Brain (organoid and tissue), 16 donors: ENCODE measurements at places on chromosomes 3 and 15.

DNA sequence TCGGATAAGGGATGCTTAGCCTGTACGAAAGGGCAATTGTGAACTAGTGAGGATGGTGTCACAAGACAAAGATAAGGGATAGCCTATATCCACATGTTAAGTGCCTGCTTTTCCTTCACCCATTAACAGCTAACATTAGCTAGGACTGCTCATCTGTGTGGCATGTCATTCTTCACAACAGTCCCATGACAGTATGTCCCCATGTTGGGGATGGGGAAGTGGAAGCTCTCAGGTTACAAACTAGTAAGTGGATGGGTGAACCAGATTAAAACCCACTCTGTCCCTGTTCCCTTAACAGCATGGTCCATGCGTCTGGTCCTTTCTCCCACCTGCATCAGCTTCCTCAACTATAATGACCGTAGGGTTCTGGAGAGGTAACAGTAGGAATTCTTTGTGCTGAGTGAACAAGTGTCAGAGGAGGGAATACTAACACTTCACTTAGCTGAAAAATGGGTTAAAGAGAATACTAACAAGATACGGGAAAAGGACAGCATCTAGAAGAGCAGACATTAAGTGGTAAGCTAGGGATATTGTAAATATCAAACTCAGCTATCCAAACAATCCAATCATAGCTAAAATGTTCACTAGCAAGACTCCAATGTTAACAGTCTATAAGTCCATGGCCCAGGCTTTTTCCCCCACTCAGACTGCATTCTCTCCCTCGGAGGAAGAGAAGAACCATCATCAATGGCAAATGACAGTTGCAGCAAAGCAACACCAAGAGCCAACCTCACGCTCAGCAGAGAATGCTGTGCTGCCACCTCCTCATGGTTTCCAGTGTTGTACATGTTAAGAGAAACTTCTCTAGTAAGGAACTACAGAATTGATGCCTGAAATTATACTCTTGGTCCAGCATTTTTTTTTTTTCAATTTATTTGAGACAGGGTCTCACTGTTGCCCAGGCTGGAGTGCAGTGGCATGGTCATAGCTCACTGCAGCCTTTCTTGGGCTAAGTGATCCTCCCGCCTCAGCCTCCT is 5.0 kb downstream of the RPLP1 start:
- no peak for DNase-seq

GRCh38 chr15:65766422-65767263 is 25.4 kb downstream of the DENND4A start:
- no peak for DNase-seq

DNA sequence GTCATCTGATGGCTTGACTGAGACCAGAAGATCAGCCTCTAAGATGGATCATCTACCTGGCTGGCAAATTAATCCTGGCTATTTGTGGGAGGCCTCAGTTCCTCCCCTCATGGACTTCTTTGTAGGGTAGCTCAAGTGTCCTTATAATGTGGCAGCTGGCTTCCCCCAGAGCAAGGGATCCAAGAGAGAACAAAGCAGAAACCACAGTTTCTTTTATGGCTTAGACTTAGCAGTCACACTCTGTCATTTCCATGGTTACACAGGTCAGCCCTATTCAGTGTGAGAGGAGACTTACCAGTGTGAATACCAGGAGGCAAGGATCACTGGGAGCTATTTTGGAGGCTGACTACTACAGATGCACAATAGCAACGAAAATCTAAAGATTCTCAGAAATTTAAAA is 15.3 kb upstream of the ARL14 start:
- DNase-seq: peak; percentile 47

DNA sequence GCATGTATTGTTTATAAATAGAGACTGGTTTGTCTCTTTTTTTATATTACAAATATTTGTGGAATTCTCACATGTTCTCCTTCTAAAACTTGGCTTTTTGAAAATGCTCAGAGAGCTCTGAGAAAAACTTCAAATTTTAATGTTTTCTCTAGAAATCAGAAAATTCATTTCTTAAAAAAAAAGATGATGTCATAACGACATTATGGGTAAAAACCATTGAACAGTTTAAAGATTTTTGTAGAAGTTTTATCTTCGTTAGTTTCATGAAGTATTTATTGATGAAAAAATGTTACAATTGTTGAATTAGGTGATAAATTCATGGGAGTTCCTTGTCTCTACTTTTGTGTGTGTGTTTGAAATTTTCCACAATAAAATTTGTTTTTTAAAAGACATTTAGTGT is 81.3 kb downstream of the SATB1 start:
- DNase-seq: no peak

DNA sequence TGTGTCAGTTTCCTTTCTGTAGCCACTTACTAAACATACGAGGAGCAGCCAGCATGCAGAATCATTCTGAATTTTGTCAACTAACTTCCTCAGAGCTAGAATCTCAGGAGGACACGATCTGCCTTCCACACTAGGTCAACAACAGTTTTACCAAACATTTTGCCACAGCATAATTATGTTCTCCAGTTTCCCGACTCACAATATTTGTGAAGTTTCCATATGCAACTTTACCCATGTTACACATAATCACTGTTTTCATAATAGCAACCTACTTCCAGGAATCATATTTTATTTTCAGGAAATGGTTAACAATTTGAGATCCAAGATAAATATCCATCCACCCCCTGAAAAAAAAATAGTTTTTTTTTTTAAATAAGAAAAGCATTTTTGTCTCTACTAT is 595.0 kb downstream of the PYDC2 start:
- no peak for DNase-seq

DNA sequence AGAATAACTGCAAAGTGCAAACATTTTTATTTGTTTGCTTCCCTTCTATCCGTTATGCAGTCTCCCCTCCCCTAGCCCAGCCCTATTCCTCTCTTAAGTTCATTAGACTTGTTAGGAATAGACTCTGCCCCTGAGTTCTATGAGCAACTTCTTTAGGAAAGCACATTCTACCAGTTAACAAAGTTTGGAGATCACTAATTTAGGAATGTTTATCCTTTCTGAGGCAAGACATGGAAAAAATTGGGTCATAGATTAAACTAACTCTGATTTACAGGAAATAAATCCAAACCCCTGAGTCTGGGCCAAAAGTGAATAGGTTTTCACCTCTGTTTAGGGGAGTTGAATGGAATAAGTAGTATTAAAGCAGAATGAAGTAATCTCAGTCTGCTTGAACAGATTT is 34.4 kb downstream of the C3orf80 start:
- DNase-seq: no peak

DNA sequence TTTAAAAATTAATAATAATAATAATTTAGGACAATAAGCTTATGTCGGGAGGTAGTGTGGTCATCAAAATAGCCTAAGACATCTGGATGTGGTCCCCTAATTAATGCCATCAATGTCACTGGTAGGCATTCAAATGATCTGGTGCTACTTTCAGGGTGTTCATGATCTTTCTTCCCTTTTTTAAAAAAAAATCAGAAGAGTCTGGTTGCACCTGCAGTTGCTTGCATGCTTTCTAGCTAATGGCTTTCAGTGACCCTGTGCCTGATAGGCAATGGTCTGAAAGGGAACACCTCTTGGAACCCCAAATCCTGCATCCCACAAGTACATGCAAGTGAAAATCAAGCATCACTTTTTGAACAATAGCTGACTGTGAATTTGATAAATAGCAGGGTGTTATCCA is 64.1 kb upstream of the KBTBD8 start:
- no peak for DNase-seq

DNA sequence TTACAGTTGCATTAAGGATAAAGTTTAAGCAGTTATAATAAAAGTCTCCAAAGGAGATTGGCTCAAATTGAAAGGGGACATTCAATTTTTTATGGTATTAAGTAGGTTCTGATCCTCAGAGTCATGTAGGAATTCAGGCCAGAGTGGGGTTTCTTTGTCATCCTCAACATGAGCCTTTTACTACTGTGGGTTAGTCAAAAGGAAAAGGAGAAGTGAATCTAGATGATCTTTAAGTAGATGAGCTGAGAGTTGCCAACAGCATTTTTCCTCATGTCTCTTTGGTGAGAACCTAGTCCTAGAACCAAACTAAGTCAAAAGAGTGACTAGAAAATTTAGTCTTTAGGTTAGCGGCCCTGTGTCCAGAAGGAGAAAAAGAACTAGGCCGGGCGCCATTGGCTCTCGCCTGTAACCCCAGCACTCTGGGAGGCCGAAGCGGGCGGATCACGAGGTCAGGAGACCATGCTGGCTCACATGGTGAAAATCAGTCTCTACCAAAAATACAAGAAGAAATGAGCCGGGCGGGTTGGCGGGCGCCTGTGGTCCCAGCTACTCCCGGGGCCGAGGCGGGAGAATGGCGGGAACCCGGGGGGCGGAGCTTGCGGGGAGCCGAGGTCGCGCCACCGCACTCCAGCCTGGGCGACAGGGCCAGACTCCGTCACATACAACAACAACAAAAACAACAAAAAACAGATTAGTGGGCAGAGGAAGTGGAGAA is 4.2 kb upstream of the CHL1 start:
- DNase-seq: no peak

DNA sequence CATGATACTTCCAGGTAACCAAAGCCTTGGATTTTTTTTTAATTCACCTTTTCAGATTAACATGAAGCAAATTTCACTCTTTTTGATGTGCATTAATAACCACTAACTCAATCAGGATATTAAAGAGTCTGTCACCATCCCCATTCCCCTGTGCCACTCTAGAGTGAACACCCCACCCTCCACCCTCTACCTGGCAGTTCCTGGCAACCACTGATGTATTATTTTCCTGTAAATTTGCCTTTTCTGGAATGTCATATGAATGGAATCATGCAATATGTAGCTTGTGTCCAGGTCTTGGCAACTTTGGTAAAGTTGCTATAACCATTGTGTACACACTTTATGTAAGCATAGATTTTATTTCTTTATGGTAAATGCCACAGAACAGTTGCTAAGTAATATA is 627.6 kb downstream of the MCTP2 start:
- DNase-seq: no peak

- no peak for DNase-seq
Measured at GRCh38 chr3:107904536-107905066, 186.2 kb downstream of the CD47 start.

- DNase-seq: no peak
Measured at GRCh38 chr3:122102191-122102935, 47.2 kb downstream of the CD86 start.

DNA sequence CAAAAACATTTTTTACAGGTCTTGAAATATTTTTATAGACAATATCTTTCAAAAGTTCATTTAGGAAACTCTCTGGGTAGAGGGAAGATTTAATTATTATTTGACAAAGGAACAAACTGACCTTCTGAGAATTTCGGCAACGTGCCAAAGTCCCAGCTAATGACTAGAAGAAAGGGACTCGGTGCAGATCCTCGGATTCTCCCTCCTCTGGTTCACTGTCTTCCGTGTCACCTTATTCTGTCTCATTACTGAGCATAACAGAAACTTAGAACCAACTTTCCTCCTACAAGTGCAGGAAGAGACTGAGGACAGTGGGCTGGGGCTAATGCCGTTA is 339.1 kb downstream of the MECOM start:
- no peak for DNase-seq

DNA sequence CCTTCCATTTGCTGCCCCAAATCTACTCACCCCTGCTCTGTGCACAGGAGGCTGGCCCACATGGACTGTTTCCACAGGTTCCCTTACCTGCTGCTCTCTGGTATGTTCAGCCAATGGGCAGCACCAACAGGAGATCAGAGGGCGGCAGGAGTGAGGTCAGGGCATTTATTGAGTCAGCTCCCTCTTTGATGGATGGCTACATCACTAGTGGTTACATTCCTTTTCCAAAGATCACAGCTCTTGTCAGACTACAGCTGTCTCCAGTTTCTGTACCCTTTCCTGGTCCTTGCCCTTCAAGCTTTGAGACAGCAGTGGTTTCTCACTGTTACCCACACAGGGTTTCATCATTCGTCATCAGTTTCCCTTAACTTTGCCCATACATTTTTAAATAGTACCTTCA is 325.1 kb downstream of the SUCLG2 start:
- DNase-seq: no peak

DNA sequence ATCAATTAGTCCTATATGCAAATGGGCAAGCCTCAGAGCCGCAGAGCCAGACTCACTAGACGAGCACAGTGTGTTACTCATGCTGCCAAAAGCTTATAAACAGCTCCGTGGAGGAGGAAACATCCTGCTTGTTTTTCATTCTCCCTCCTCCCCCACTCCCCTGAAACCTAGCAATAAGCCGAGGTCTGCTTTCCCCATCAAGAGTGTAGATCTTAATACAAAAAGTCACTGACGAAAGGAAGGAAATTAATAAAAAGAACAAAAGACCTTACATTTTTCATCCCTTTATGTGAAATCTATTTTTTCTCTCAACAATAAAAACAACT is 88.5 kb downstream of the XXYLT1 start:
- DNase-seq: peak; percentile 83

- peak; percentile 37 for DNase-seq
Measured at GRCh38 chr3:14335774-14336748, 66.3 kb upstream of the SLC6A6 start.

- no peak for DNase-seq
Measured at GRCh38 chr15:27237319-27237939, 266.4 kb downstream of the GABRG3 start.

- DNase-seq: no peak
Measured at GRCh38 chr15:32707436-32707835, 10.4 kb upstream of the GREM1 start.

- DNase-seq: no peak
Measured at GRCh38 chr3:169244119-169244864, 419.2 kb downstream of the MECOM start.

GRCh38 chr3:155664925-155665695 is 79.8 kb downstream of the PLCH1 start:
- no peak for DNase-seq

GRCh38 chr3:37130984-37131859 is 43.2 kb downstream of the LRRFIP2 start:
- no peak for DNase-seq

DNA sequence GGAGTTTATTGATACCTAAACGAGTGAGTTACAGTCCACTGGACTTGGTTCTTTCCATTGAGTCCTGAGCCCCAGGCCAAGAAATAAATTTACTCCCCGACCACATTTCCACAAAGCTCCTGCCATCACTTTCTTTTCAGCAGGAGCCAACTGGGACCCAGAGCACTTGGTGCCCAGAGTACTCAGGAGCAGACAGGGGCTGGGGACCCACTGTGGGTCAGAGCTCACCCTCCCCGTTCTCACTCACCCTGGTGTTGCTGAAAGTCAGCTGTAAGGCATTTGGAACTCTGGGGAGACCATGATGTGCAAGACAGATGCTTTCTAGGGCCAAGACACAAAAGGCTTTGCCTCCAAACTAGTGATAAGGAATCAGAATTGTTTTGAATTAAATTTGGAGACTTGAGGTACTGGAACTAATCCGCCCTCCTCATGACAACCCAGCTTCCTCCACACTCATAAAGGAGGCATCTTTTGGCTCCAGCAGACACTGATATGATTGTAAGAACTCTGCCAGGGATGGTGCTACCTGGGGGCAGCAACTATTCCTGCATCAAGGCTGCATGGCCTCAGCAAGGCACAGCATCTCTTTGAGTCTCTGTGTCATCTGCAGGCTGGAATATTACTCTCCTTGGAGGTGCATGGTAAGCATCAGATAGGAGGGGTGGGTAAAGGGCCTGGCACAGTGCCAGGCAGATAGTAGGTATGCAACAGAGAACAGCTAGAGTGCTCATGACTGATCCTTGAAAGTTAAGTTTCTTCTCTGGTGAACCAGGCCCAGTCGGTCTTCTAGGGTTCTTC is 7.3 kb upstream of the CAMK1 start:
- DNase-seq: no peak
